Stromal cell of bone marrow (primary cell): ENCODE measurements at places on chromosomes 7 and 10.

- DNase-seq, result no peak
Measured at GRCh38 chr10:10685566-10685965, 332.1 kb upstream of the CELF2 start.

- DNase-seq, result no peak
Measured at GRCh38 chr7:106344211-106344610, 59.4 kb upstream of the NAMPT start.

DNA sequence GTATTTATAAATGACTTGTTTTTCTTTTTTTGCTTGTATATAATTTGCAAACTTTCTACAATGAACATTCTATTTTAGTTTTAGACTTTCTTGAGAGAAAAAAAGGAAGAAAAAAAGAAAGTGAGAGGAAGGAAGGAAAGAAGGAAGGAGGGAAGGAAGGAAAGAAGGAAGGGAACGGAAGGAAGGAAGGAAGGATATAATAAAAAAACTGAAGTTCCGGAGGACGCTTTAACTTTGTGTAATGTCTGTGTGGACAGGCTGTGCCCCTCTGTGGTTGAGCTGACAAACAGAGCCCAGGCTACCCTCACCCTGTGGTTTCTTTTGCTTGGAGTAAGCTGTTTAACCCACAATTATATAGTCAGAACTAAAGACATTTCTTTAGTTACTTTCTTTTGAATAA lies 108.7 kb downstream of the SEMA3D start:
- DNase-seq, result no peak

DNA sequence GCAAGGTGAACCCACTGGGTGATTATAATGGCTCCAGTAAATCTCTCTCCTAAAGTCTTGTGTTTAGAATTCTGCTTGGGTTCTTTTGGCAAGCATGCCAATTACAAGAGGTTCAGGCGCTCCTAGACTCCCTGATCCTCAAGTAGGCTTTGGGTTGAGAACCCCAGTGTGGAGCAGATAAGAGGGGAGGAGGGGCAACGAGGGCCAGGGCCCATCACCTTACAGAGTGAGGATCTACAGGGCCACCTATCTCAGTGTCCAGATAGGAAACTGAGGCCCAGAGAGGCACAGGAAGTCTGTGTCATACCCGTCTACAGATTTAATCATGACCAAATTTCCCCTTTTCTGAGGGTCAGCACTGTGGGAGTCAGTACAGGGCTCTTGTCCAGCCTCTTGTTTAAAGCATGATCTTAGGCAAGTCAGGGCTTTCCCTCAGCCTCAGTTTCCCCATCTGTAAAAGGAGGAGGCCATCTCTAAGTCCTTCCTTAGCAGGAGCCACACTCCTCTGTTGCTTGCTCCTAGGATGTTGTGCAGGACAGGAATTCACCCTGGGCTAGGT lies 4.4 kb downstream of the TACR2 start:
- DNase-seq, result no peak

DNA sequence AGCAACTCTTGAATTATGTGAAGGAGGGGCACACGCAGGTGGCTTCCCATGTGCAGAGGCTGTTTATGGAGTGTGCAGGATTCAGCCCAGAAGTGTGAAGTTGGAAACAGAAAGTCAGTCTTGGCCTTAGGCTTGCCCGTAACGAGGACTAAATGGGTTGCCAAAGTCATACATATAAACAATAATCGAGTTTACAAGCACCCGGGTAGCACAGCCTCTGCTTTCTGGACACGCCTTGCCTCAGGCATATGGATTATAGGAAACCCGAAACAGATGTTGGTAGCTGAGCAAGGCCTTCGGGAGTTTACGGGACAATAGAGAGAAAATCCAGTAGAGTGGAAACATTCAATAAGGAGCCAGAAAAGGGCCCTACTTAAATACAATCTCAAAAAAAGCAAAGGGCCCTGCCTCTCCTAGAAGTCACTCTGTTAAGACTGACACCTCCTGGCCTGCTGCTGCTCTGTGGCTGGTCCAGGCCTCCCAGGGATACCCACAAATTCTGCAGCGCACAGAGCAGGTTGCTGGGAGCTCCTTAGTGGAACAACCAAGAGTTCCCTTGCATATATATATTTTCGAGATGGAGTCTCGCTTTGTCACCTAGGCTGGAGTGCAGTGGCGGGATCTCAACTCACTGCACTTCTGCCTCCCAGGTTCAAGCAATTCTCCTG lies 48.5 kb downstream of the SMKR1 start:
- DNase-seq, result no peak

GRCh38 chr7:135235841-135236240 lies 2.2 kb downstream of the STRA8 start:
- no peak for DNase-seq

GRCh38 chr7:150950496-150951180 lies 27.5 kb downstream of the KCNH2 start:
- no peak for DNase-seq

DNA sequence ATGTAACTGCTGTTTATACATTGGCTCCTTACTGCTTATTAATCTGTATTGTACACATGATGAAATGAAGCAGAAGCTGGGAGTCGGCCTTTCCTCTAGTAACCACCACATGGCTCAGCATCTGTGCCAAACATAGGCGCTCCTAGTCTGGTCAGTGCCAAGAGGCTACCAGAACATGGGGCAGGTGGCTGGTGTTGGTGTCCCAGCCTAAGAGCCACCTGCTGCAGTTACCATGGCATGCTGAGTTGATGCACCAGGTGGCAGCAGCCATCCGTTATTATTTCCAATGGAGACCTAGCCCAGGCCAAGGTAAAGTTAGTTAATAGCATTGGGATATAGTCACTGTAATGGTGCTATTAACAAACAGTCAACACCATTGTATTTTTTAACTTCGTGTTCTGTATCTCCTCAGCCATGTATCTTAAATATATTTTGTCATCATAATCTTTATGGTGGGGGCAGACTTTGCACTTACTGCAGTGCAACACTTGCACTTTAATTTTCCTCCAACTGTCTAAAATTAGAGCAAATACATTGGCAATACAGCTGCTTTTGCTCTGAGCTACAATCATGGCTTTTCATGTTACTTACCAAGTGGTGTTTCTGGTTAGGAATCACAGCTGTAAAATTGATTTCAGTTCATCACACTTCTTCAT lies 33.1 kb downstream of the HBP1 start:
- no peak for DNase-seq

GRCh38 chr10:120945801-120946302 lies 94.7 kb downstream of the WDR11 start:
- no peak for DNase-seq

DNA sequence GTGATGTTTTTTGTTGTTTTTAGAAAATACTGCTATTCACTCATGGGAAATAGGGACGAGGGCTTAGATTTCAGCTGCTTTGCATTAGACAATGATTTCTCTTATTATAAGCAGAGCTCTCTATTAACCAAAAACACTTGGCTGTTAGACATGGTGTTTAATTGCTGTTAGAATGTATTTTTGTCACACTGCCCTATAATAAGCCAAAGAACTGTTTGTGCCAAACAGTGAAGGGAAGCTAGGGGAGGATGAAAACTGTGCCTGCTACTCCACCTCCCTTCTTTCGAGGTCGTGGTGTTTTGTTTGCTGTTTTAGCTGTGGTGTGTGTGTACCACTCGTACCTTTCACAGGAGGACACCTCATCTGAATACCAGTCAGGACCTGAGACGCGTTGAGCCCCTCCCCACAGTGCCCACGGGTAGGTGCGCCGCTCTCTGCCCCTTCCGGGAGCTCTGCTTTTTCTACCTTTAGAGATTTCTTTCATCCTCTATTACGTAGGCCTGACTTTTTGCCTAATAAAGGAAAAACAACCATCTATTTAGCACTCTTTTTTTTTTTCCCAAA lies 57.9 kb downstream of the CUX1 start:
- no peak for DNase-seq
